Osteocyte (in vitro differentiated cells): ENCODE measurements at places on chromosomes 13 and 19. TPM values are rescaled to one million over a fixed set of nuclear protein-coding genes. Genes with fewer than 3 reads are reported as not detected.

ESD gene
- total RNA-seq: 98.5 and 98.6 TPM in 2 replicates

DAZAP1 gene
- total RNA-seq: 91.0 and 101 TPM in 2 replicates

HSPB6 gene
- total RNA-seq: 0.37 and 0.64 TPM in 2 replicates

LPAR2 gene
- 6.8 and 7.4 TPM in 2 replicates for total RNA-seq

RAB3A gene
- 2.9 and 3.2 TPM in 2 replicates for total RNA-seq

ATP8A2 gene
- total RNA-seq: 1.0 and 1.1 TPM in 2 replicates

MATK gene
- total RNA-seq: not detected in 2 replicates

DNA sequence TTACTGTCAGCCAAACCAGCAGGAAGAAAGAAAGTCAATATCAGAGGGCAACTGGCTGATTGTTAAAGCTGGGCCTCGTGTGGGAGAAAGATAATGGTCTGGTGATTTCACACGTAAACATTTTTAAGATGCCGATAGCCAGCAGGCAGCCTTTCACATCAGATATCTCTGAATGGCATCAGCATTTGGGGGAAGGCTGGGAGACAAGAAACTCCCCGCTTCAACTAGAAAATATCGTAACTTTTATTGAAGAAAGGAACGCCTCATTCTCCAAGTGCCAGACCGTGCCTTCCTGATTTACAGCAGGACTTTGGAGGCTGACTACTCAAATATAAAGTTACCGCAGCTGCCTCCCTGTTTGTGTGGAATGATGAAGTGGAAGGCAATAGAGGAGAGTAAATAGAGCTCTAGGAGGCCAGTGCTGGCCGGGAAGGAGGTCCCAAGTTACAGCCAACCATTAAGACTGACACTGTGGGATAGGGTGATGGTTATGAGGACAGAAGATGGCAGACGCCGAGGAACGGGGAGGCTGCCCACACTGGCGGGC, 284.3 kb upstream of the MAB21L1 start:
- DNase-seq: no peak

DNA sequence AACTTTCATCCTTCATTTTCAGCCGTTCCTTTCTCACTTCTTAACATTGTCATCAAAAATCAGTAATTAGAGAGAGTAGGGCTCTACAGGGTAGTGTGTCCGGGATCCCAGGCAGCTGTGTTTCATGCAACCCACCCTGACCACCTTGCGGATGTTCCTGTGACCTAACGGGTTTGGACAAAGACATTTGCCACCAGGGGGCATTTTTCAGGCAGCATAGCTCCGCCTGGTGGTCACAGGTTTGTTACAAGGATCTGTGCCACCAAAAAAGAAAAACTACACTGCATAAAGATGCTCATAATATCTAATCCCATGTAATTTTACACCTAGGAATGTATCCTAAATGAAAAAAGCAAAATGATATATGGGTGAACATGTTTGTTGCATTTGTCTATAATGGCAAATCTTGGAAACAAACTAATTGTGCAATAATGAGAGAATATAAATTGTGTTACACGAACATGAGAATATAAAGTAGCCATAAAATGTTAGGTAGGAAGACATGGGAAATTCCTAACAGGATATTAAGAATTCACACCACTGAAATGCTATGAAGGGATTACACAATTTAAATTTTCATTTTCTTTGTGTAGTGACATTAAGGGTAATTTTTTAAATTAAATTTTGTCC, 123.0 kb downstream of the SLC7A1 start:
- DNase-seq: no peak

- DNase-seq: no peak
Measured at GRCh38 chr19:18202778-18203407, 949 bp downstream of the RAB3A start.

GRCh38 chr13:52599037-52599847, 43.0 kb upstream of the HNRNPA1L2 start:
- DNase-seq: no peak

- peak; percentile 75 for DNase-seq
Measured at GRCh38 chr19:31499281-31500196, 150.3 kb upstream of the TSHZ3 start.

DNA sequence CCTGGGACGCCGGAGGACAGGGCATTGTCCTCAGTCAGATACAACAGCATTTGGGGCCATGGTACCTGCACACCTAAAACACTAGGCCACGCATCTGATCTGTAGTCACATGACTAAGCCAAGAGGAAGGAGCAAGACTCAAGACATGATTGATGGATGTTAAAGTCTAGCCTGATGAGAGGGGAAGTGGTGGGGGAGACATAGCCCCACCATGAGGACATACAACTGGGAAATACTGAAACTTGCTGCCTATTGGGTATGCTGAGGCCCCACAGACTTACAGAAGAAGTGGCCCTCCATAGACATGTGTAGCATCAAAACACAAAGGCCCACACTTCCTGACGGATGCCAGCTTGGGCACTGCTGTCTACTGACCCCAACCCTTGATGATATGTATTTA, 1.4 kb upstream of the ICAM4 start:
- DNase-seq: no peak

DNA sequence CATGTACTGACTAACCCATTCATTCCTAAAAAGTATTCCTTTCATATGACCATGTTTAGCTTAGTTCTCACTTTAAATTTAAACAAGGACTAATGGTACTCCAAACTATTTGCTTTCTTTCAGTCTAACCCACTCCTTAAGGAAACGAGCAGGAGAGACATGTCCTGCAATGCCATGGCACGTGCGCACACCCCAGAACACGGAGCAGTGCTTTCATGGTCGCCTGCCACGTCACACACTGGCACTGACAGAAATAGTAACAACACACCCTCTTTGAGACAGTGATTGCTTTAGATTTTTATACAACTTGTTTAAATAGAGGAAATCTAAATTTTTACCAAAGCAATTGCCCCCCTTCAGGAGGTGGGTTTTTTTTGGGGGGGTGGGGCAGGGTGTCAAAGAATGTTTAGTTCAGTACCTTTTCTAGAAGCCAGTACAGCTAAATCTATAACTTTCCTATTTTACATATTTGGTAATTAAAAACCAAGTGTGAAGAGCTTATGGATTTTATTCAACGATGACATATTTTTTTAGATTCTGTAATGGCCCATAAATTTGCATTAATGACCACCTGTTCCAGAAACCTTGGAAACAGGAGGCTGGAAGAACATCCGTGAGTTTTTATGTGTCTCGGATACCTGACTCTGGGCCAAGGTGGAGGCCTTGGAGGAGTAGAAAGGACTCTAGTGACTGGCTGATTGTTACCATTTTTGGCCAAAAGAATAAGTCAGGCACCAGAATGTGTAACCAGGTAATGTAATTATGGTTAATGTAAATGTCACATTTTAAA, 247.1 kb downstream of the DCT start:
- no peak for DNase-seq

DNA sequence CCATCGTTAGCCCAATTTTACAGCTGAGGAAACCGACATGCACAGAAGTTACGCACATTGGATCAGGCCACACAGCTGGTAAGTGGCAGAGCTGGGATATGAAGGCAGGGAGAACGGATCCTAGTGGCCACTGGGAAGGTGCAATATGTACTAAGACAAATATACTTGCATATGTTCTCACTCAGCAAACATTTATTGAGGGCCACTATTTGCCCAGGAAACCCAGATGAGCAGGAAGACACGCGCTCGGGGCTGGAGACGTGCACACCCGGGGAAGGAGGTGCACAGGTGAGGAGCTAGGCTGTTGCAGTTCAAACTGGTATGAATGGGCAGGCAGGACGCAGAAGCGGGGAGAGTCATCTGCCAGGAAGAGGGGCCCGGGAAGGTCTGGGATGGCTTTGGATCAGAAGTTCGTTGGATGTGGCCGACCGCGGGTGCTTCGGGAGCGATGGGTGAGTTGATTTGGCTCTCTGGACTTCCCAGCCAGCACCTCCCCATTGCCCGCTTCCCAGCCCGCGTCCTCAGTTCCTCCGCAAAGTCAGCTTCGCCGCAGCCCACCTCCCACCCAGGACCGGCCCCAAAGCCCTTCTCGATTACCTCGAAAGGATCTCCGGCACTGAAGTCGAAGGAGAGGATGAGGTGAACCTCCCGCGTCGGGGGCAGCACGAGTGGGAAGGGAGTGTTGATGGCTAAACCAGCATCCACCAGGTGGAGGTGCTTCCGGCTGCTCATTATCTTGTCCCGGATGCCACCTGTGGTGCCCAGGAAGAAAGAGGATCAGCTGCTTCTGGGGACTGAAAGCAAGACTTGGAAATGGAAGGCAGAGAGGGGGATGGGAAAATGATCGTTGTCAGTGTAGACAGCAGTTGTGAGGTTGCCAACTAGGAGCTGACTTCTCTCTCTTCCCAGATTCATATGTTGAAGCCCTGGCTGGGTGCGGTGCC, 17.8 kb upstream of the CABP5 start:
- no peak for DNase-seq

DNA sequence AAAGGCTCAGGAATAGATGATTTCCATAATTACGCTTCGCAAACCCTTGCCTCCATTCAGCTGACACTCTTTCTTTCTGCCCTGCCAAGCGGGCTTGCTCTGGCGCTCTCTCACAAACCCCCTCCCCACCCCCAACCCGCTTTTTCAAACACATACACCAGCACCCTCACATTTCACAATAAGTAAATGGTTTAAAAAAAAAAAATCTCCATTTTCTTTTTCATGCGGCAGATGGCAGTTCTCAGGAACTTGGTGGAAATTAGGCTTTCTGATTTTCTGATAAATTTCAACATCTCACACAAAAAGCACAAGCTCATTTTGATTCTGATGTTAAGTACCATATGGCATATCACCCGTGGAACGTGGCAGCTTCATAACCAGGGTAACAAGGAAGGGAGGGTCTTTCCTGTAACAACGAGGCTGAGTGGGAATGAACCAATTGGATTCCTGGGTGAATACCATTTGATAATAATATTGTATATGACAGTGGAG, 43.8 kb downstream of the C13orf42 start:
- no peak for DNase-seq

GRCh38 chr13:76937281-76937820, 11.0 kb upstream of the ACOD1 start:
- DNase-seq: no peak

GRCh38 chr19:5997371-5997770, 19.4 kb upstream of the RANBP3 start:
- DNase-seq: no peak

DNA sequence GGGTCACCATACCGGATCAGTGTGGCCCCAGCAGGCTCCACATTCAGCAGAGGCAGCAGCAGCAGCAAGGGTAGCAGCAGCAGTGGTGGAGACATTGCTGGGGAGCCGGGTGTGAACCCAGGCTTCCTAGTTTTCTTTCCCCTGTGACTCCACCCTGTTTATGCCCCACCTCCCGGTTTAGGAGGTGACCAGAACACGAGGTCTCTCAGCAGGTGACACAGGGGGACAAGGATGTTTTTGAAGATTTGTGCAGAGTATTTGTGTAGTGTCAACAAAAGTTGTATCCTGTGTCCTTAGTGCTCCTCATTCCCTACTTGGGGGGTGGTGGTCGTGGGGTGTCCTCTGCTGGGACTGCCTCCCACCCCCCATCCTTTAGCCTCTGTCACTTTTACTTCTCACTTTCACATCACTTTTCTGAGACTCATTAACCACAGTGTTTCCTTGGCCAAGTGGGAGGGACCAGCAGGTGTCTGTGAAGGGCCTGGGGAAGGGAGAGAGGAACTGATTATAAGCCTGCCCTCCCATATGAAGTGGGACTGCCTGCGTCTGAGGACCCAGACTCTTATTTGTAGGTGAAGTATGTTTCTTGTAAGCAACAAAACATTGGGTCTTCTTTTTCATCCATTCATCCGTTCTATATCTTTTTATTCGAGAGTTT, 15.6 kb upstream of the KCNC3 start:
- DNase-seq: no peak

GRCh38 chr19:5026706-5027273, 57.9 kb downstream of the KDM4B start:
- DNase-seq: no peak

DNA sequence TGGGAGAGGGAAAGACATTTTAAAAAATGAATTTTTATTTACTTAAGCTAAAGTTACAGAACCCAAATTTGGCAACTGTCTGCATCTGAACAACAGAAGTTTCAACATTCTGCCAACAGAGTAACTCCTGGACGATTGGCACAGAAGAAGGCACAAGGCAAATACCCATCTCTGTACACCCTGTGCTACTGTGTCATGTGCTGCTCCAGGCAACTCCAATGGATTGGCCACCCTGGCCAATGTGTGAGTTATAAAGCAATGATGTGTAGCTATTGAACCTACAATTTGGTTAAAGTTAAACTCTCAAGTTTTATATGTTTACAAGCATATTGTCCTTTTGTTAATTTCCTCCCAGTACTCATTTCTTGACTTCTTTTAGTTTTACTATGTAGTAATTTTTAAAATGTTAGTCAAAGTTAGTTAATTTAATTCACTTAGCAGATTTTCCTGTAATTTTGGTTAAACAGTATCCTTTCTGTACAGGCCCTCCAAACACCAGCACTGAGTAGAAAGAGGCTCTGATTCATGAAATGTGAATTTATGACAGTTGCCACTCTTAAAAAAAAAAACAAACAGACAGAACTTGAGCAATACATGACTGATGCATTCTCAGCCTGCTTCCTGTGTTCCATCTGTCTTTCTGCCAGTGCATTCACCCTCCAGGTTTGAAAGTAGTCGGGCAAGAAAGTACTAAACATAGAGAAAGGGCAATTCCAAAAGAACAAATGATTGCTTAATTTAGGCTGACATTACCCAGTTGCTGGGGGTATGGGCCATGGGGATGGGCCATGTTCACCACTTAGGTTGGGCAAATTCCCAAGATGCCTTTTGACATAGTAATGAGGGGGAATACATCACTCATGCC, 5.9 kb downstream of the STARD13 start:
- DNase-seq: no peak

GRCh38 chr19:4473763-4474513, 1.8 kb downstream of the HDGFL2 start:
- no peak for DNase-seq

GRCh38 chr19:800360-801029, 3.2 kb downstream of the PTBP1 start:
- no peak for DNase-seq
